Breast epithelium (tissue), 4 donors: ENCODE measurements at places on chromosomes 16 and 17. TPM values are rescaled to one million over a fixed set of nuclear protein-coding genes. Genes with fewer than 3 reads are reported as not detected.
A peak's percentile ranks its signal among the peaks of the same experiment; 100 is the strongest.

The TPSAB1 gene
- total RNA-seq: 156 TPM

The SKAP1 gene
- 1.1 TPM for total RNA-seq

The CCL4 gene
- total RNA-seq: 12.0 TPM

The DNAH3 gene
- 0.59 TPM for total RNA-seq

The SOX9 gene
- total RNA-seq: 47.7 TPM

The NHERF2 gene
- 38.9 TPM for total RNA-seq

The TP53TG3 gene
- total RNA-seq: 0.32 TPM

The FN3K gene
- total RNA-seq: 4.5 TPM

The PRSS36 gene
- total RNA-seq: 8.3 TPM

The HCRT gene
- not detected for total RNA-seq

The HSD17B2 gene
- total RNA-seq: 4.5 TPM

The RAB37 gene
- total RNA-seq: 0.98 TPM

DNA sequence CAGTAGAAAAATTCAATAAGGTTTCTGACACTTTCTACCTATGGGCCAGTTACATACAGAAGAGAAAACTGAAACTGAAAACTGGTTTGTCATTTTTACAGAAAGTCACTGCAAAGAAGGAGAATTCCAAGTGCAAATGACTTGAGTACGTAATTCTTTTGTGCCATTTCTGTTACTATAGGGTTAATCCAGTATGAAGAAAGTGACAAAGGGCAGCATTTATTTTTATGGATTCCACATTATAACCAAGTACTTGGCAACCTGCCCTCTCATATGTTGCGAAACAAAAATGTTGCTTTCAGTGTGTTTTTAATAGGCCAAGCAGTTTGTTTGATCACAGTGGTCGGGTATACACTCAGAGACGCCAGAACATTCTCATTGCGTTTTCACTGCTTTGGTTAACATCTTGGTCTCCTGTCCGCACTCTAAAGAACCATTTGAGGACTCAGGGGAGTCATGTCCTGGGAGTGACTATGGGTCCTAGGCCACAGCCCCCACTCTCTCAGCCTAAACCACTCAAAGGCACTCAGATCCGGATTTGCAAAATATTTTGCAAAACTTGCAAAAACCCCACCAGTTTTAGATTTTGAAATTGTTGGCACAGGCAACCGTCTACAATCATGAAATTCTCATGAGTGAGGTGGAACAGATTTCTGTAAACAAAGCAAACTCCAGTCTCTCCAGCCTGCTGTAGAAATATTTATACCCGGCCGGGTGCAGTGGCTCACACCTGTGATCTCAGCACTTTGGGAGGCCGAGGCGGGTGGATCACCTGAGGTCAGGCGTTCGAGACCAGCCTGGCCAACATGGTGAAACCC lies 15.4 kb upstream of the HELZ start:
- no peak for DNase-seq
- peak overlapping the region; percentile 71 for H3K27ac ChIP-seq
- no peaks in the 10 kb centered on the region for H3K4me1 ChIP-seq
- H3K4me3 ChIP-seq: no peak overlapping the region
- H3K36me3 ChIP-seq: no peaks in the 10 kb centered on the region
- no peaks in the 10 kb centered on the region for H3K27me3 ChIP-seq

DNA sequence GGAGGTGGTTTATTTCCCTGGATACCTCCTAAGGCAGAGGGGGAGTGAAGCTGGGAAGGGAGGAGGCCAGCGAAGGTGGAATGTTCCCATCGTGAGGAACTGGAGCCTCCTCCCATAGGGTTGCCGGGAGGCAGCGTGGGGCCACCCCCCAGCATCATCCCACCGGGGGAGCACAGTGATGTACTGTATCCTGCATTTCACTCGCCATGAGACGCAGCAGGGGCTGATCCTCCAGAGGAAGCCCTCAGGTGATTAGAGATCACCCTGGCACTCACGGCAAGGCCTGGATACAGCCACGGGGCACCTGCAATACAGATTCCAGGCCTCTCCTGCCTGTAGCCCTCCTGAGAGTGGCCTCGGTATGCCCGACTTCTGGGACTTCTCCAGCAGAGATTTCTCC lies 25.5 kb upstream of the BEAN1 start:
- no peak for DNase-seq
- no peak overlapping the region for H3K4me3 ChIP-seq
- H3K4me1 ChIP-seq: no peaks in the 10 kb centered on the region
- H3K27me3 ChIP-seq: peaks cover 2% of the 10 kb centered on the region
- no peak overlapping the region for H3K27ac ChIP-seq

- DNase-seq: no peak
- no peaks in the 10 kb centered on the region for H3K27me3 ChIP-seq
- no peaks in the 10 kb centered on the region for H3K4me1 ChIP-seq
- H3K36me3 ChIP-seq: no peaks in the 10 kb centered on the region
Measured at GRCh38 chr16:27685807-27686206, 135.9 kb downstream of the KATNIP start.

GRCh38 chr17:18257268-18257981 lies 1.1 kb downstream of the FLII start:
- no peaks in the 10 kb centered on the region for H3K27me3 ChIP-seq
- H3K27ac ChIP-seq: peak overlapping the region; percentile 98
- H3K36me3 ChIP-seq: no peaks in the 10 kb centered on the region
- DNase-seq: peak; percentile 69

- H3K4me3 ChIP-seq: no peak overlapping the region
- H3K36me3 ChIP-seq: no peaks in the 10 kb centered on the region
- H3K27me3 ChIP-seq: no peaks in the 10 kb centered on the region
- no peaks in the 10 kb centered on the region for H3K4me1 ChIP-seq
- no peak overlapping the region for H3K27ac ChIP-seq
- no peak for DNase-seq
Measured at GRCh38 chr17:66493283-66494019, 191.0 kb downstream of the PRKCA start.

DNA sequence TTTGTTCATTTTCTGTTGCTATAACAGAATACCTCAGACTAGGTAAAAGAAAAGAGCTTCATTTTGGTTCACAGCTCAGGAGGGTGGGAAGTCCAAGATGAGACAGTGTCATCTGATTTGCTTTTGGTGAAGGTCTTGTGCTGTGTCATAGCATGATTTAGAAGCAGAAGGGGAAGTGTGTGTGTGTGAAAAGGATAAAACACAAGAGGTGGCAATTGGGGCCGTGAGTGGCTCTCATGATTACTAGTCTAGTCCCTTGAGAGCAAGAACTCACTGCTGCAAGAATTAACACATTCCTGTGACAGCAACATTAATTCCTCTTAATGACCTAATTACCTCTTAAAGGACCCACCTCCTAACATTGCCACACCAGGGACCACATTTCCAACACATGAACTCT lies 8.3 kb downstream of the SLC35G3 start:
- no peak overlapping the region for H3K27ac ChIP-seq
- H3K4me1 ChIP-seq: no peaks in the 10 kb centered on the region

GRCh38 chr17:10754861-10755591 lies 25.2 kb upstream of the TMEM220 start:
- H3K4me1 ChIP-seq: no peaks in the 10 kb centered on the region
- no peaks in the 10 kb centered on the region for H3K27me3 ChIP-seq
- no peak for DNase-seq
- no peaks in the 10 kb centered on the region for H3K36me3 ChIP-seq

GRCh38 chr17:46139432-46140210 lies 53.6 kb downstream of the KANSL1 start:
- no peak overlapping the region for H3K27ac ChIP-seq
- DNase-seq: no peak
- no peaks in the 10 kb centered on the region for H3K36me3 ChIP-seq
- no peaks in the 10 kb centered on the region for H3K27me3 ChIP-seq

- no peak overlapping the region for H3K4me3 ChIP-seq
- H3K4me1 ChIP-seq: no peaks in the 10 kb centered on the region
- no peak overlapping the region for H3K27ac ChIP-seq
- H3K36me3 ChIP-seq: no peaks in the 10 kb centered on the region
- no peak for DNase-seq
Measured at GRCh38 chr17:72307836-72308235, 187.0 kb downstream of the SOX9 start.

DNA sequence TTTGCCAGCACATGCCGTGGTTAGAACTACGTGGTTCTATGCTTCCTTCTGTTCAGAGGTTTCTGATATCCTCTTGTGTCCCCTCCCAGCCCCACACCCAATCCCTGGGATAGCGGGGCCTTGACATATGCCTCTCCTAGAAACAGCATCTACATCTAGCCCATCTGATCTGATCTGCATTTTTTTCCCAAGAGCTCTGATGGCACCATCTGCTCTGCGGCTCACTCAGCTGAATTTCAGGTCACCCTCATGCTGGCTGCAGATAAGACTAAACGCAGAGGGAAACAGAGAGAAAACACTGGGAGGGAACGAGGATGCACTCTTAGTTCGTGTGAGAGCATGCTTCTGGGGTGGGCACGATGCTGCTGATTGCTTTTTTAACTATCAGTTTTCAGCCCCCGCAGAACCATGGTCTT lies 10.7 kb downstream of the WIPI1 start:
- H3K4me3 ChIP-seq: no peak overlapping the region
- H3K27me3 ChIP-seq: no peaks in the 10 kb centered on the region
- H3K27ac ChIP-seq: no peak overlapping the region
- H3K4me1 ChIP-seq: no peaks in the 10 kb centered on the region

GRCh38 chr16:65119901-65120401 lies 1.9 kb downstream of the CDH11 start:
- H3K27me3 ChIP-seq: no peaks in the 10 kb centered on the region
- H3K36me3 ChIP-seq: no peaks in the 10 kb centered on the region
- H3K4me1 ChIP-seq: no peaks in the 10 kb centered on the region
- no peak for DNase-seq

DNA sequence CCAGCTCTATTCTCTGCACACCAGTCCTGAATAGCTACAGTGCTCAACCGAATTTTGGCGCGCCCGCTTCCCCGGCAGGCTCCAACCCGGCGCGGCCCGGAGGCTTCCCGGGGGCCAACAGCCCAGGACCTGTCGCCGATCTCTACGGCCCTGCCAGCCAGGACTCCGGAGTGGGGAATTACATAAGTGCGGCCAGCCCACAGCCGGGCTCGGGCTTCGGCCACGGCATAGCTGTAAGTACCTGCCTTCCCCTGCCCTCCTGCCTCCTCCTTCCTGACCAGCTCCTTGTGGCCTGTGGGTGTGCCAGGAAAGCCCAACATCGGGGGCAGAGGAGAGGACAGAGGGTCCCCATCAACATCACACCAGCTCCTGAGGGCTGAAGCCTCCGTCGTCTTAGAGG lies 70.2 kb downstream of the CCDC182 start:
- no peaks in the 10 kb centered on the region for H3K36me3 ChIP-seq
- no peaks in the 10 kb centered on the region for H3K4me1 ChIP-seq
- H3K27me3 ChIP-seq: no peaks in the 10 kb centered on the region
- H3K27ac ChIP-seq: no peak overlapping the region
- no peak overlapping the region for H3K4me3 ChIP-seq

GRCh38 chr17:67216578-67217320 lies 28.2 kb downstream of the HELZ start:
- no peaks in the 10 kb centered on the region for H3K36me3 ChIP-seq
- DNase-seq: no peak
- H3K4me1 ChIP-seq: no peaks in the 10 kb centered on the region
- no peaks in the 10 kb centered on the region for H3K27me3 ChIP-seq
- H3K27ac ChIP-seq: no peak overlapping the region

DNA sequence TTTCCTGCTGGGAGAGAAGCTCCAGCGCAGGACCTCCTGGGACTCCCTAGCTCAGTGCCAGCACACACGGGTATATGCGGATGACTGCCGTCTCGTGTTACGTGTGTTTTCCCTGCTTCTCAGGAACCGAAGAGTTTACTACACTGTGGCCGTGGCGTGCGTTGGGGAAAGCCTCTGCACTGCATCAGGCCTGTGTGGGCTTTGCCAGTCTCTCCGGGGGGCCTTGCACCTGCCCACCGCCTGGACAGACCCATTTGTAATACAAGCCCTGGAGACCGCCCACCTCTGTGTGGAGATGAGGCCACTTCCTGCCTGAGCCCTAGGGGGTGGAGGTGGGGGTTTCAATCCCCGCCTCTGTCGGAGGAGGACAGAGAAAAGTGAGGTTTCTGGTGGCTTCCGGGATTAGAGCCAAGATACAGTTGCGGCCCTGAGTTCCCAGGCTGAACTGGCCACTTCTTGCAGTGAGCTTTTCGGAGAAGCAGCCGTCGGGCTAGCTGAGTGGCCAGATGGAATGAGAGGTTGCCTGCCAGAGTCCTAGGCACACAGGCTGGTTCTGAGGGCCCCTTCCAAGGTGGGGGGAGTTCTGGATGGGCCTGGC lies 43.4 kb upstream of the GSE1 start:
- H3K27me3 ChIP-seq: no peaks in the 10 kb centered on the region
- H3K27ac ChIP-seq: peak overlapping the region; percentile 79
- H3K4me3 ChIP-seq: no peak overlapping the region
- DNase-seq: no peak

DNA sequence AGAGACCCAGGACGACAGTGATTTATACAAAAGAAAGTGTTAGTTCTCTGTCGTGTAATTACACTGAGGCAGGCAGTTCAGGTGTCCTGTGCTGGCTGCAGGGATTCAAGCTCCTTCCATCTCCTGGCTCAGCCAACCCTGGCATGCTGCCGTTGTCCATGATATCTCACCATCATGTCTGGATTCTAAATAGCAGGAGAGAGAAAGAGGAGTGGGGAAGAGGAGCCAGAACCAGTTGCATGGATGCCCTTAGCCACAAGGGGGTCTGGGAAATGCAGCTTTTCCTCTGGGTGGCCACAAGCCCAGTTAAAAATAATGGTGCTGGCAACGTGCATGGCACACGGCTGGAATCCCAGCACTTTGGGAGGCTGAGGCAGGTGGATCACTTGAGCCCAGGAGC lies 9.7 kb downstream of the C16orf54 start:
- DNase-seq: no peak
- H3K4me3 ChIP-seq: no peak overlapping the region
- H3K36me3 ChIP-seq: no peaks in the 10 kb centered on the region
- H3K27me3 ChIP-seq: no peaks in the 10 kb centered on the region
- no peak overlapping the region for H3K27ac ChIP-seq

DNA sequence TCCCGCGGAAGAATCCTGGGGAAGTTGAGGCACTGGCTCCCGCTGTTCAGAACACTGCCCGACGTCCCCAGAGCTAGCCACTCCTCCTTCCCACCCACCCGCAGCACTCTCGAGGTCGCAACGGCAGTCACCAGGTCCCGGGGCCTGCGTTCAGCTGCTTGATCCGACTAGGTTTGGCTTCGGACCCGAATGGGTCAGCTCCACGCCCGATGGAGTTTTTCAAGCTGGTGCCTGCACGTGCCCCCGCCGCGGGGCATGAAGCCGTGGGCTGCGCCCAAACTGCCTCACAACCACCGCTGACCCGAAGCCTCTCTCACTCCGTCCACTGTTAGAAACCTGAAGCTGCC lies 12.4 kb upstream of the ODF4 start:
- peak overlapping the region; percentile 78 for H3K4me3 ChIP-seq
- DNase-seq: no peak

DNA sequence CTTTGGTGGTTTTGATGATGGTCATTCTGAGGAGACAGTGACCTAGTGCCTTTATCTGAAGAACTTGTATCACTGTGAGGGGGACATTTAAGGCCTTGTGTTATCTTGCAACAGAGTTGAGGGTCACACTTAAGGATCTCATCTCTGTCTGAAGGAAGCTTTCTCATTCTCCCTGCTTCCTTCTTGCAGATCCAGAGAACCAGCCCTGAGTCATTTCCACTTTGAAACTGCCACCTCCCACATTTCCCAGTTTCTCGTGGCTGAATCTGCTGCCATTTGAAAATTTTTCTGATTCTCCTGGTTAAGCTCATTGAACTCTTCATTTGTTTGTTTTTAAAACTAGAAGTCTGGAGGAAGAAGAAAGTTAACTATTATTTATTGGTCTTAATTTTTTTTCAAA lies 190.2 kb upstream of the CDH11 start:
- no peak overlapping the region for H3K4me3 ChIP-seq
- no peaks in the 10 kb centered on the region for H3K27me3 ChIP-seq
- H3K36me3 ChIP-seq: no peaks in the 10 kb centered on the region

GRCh38 chr16:58732545-58733247 lies 1.4 kb downstream of the GOT2 start:
- DNase-seq: no peak
- H3K36me3 ChIP-seq: no peaks in the 10 kb centered on the region
- H3K27ac ChIP-seq: peak overlapping the region; percentile 73
- no peaks in the 10 kb centered on the region for H3K4me1 ChIP-seq
